Stimulated activated CD4-positive, alpha-beta T cell treated with anti-CD3 and anti-CD28 coated beads, TNF-alpha, amount 100 ng/mL, for 4 hours (primary cell): ENCODE measurements at places on chromosomes 3 and 15.

- no peak for DNase-seq
Observed at GRCh38 chr3:9247941-9248521, 1.4 kb downstream of the SRGAP3 start.

GRCh38 chr3:10234526-10235230, 13.6 kb upstream of the TATDN2 start:
- DNase-seq: no peak

DNA sequence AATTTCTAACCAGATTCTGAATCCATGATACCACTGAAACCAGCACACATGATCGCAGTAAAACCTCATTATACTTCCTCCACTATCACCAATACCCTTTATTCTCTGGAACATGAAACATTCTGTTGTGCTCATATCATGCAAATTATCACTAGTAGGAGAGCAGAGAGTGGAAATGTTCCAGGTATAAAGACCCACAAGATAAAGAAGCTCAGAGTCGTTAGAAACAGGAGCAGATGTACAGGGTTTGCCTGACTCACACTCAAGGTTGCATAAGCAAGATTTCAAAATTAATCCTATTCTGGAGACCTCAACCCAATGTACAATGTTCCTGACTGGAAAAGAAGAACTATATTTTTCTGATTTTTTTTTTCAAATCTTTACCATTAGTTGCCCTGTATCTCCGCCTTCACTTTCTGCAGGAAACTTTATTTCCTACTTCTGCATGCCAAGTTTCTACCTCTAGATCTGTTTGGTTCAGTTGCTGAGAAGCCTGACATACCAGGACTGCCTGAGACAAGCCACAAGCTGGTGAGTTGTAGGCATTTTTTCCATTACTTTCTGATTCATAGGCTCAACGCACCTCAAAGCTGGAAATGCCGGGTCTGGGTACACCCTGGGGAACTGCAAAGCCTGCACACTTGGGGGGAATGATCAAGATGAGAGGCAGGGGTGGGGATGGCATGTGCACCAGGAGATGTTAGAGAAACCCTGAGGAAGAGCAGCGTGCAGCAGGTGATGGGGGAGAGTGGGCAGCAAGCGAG, at the start of gene CCR2:
CCR2 (plus strand) TSS at position 465 of the 764 bp plus-strand sequence. CDS start 3,417 bp downstream, outside the sequence.
- DNase-seq: no peak

GRCh38 chr3:64625381-64625780, 62.4 kb downstream of the ADAMTS9 start:
- no peak for DNase-seq

DNA sequence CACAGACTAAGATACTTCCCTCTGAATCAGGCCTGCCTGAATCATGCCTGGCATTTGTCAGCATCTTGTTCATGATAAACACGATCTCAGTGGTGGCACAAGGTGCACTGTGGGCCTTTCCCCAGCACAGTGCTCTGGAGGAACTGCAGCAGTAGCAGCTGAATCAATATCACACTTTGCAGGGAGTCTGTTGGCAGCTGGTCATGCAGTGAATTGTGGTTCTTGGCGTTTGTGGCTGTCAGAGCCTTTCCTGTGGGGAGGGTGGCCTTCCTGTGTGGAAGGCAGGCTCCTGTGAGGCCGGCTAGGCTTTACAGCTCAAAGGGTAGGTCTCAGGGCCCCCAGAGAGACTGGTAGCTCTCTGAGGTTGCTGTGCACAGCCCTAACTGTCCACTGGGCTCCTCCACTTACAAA, 54.4 kb upstream of the TLE3 start:
- DNase-seq: no peak

DNA sequence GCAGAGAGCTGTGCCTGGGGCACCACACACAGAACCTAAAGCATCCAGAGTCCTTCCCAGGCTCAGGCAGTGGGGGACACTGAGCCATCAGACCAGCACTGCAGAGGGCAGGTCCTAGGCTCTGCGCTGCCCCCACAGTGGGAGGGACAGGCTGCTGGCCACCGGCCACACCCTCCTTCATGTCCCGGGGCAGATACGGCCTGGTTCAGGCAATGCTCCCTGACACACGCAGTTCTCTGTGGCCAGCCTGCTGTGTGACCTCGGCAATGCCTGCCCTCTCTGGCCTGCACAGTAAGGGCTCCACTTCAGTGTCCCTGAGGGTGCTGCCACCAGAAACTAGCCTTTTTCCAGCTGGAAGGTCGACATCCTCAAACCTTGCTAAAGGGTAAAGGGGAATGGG, 12.4 kb downstream of the LINGO1 start:
- DNase-seq: no peak

- DNase-seq: no peak
Observed at GRCh38 chr15:88513195-88513594, 33.3 kb downstream of the DET1 start.

DNA sequence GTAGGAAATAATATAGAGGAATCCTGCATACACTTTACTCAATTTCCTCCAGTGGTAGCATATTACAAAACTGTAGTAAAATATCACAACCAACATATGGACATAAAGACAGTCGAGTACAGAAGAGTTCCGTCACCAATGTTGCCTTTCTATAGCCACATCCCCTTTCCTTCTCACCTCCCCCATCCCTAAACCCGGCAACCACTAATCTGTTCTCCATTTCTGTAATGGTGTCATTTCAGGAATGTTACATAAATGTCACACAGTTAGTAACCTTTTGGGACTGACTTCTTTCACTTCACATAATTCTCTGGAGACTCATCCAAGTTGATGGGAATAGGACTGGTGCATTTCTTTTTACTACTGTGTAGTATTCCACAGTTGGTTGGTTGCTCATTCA, 41.4 kb upstream of the ATG7 start:
- DNase-seq: no peak

DNA sequence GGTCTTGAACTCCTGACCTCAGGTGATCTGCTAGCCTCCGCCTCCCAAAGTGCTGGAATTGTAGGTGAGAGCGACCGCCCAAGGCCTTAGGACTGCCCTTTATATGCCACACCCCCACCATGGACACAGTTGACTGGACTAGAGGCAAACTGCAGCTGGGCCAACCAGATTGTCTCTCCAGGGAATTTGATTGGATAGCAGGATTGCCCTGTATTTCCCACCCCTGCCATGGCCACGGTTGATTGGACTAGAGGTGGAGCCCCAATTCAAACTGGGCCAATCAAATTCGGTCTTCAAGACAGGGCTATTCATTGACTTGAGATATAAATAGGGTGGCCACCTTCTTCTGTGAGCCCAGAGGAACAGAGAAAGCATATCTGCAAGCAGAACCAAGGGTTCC, 6.9 kb upstream of the CLPX start:
- no peak for DNase-seq

DNA sequence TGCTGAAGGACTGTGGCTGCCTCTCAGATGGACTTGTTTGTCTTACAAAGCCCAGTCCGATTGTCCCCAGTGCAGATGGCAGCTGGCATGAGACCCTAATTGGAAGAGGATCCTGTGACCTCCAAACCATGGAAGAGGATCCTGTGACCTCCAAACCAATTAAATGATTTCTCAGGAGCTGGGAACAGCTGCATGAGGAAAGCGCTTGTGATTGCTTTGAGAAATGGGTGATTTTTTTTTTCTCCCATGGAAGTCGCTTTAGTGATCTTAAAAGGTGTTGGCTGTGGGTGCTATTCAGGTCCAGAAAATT, 68.4 kb upstream of the LARS2 start:
- DNase-seq: no peak

- no peak for DNase-seq
Observed at GRCh38 chr3:116863822-116864589, 154.4 kb downstream of the TUSC7 start.

DNA sequence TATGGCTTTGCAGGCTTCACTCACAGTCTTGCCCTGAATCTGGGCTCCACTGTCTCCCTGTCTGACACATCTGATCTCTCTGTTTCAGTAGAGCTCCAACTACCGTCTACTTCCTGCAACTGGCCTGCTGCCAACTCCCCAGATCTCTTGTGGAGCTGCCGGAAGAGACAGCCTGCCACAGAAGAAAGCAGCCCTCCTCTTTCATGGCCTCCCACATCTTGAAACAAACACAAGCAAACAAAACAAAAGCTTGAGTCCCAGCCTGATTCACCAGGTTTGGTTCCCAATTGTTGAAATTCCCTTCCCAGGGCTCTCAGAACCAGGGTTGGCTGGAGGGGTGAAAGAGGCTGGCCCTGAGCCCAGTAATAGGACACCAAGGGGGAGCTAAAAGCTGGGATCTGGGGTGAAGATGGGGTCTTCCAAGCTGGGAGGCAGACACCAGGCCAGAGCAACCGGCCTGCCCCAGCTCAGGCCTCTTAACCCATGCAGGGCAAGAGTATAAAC, 55.3 kb upstream of the CA12 start:
- peak; percentile 44 for DNase-seq

- DNase-seq: no peak
Observed at GRCh38 chr15:95580121-95580520, 750.4 kb upstream of the NR2F2 start.

- DNase-seq: no peak
Observed at GRCh38 chr3:46090161-46090591, 62.9 kb upstream of the XCR1 start.
